ENCODE measurements at places on chromosomes 6 and 20.

- no peak for DNase-seq
These were observed 13.5 kb downstream of the TTBK1 start for GRCh38 chr6:43256670-43257366.

DNA sequence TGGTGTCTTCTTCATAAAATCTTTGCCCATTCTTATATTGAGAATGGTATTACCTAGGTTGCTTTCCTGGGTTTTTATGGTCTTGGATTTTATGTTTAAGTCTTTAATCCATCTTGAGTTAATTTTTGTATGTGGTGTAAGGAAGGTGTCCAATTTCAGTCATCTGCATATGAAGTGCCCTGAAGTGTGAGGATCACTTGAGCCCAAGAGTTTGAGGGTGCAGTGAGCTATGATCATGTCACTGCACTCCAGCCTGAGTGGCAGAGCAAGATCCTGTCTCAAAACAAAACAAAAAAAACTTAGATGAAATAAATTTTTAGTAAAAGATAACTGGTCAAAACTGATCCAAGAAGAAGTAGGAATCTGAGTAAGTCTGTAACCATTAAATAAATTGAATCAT, 215.4 kb downstream of the TBC1D7 start:
- no peak for DNase-seq

DNA sequence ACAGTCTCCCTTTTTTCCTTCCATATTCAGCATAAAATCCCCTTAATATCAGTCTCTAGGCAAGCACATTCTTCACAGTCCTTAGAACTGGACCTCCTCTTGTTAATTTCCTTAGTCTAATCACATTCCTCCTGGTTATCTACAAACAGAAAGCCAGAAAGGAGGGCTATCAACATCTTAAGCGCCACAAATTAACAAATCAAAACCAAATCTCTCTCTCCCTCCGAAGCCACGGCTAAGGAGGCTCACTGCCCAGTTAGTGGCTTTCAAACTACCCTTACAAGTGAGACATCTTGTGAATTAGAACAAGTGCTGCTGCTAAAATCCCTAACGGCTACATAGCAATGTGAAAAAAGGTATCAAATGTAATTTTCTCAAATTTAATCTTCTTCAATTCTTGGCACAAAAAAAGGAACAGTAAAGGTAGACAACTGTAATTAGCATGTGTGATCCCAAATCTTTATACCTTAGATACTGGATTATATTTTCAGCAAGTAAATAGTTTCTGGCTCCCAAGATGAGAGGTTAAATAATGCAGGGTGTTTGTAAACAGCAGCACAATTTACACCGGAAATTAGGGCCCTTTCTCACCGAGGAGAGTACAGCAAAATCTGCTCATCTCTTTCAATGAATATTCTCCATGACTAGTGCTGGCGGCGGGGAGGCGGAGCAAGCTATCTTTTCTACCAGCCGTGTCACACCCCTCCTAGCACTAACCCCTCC, 1.4 kb upstream of the TRIM39 start:
- DNase-seq = peak; percentile 39

- DNase-seq = no peak
These were observed 33.0 kb upstream of the GPR6 start for GRCh38 chr6:109945091-109945490.

GRCh38 chr6:111768431-111768770, 104.9 kb downstream of the FYN start:
- no peak for DNase-seq

- no peak for DNase-seq
These were observed 1.9 kb downstream of the MRPS26 start for GRCh38 chr20:3047486-3048419.

- no peak for DNase-seq
These were observed 463.0 kb upstream of the AGPAT4 start for GRCh38 chr6:161736781-161737292.

GRCh38 chr6:20875369-20875963, 341.2 kb downstream of the CDKAL1 start:
- DNase-seq = no peak

GRCh38 chr6:83707829-83708545, 914 bp downstream of the SNAP91 start:
- DNase-seq = no peak

- no peak for DNase-seq
These were observed 52.9 kb upstream of the FNDC1 start for GRCh38 chr6:159116343-159116742.

DNA sequence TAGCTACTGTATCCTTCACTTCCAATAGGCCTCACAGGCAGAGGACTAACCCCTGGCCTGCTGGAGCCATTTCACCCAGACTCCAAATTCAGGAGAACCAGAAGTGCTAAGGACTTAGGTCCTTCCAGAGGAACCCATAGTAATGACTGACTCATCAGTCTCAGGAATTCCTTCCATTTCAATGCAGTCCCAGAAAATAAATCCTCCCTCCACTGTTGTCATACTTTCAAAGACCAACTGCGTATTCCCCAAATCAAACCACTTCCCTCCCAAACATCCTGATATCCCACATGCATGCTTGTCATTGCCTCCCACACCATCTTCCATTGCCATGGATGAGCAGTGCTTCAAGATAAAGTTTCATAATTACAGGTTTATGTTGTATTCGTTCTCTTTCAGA, 31.8 kb upstream of the NT5E start:
- no peak for DNase-seq

GRCh38 chr20:5528719-5529256, 212.0 kb upstream of the PROKR2 start:
- no peak for DNase-seq

DNA sequence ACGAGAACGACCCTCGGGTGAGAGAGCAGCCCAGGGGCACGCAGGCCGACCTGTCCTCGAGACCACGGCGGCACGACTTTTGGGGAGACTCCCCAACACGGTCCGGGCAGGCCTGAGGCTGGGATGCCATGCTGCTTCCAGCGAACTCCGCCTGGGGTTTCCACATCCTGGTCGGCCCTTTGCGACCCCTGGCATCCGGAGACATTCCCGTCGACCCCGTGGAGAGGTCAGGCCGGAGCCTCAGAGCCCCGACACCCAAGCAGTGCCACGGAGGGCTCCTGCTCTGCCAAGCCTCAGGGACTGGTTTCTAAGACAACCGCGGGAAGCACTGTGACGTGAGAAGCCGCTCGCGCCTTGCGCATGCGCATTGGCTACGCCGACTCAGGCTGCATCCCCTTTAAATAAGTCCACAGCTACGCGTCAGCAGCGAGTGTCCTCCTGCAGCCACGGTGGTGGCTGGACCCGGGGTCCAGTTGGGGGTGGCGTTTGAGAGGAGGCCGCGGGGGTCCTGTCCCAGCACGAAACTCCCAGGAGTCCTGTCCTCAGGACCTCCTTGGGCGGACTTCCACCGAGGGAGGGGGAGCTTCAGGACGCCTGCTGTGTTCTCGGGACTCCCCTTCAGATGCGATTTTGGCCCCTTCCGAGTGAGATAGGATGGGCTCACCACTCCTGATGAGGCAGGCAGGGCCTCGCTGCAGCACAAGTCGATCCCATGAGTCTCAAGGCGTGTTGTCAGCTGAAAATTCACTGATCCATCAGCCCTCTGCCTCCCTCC, 1089.3 kb upstream of the DEFB115 start:
- DNase-seq = no peak

DNA sequence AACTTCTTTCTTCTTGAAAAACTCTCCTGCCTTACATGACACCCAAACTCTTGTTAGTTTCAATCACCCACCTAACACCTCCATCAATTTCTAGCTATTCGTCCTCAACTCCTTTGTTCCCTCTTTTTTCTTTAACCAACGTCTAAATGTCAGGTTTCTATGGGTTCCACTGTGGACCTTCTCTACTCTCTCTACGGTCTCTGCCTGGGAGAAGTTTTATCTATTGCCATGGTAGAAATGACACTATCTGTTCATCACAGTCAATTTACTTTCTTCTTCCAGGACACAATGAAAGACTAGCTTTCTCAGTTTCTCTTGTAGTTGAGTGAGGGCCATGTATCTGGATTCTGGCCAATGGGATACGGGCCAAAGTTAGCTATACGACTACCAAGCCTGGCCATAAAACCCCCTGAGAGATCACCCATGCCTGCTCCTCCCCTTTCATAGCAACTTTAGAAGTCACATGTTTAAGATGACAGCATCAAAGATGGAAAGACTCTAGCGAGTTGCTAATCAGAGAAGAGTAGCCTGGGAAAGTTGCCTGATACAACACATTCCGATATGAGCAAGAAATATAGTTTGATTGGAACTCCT, 17.9 kb downstream of the RNGTT start:
- DNase-seq = no peak

DNA sequence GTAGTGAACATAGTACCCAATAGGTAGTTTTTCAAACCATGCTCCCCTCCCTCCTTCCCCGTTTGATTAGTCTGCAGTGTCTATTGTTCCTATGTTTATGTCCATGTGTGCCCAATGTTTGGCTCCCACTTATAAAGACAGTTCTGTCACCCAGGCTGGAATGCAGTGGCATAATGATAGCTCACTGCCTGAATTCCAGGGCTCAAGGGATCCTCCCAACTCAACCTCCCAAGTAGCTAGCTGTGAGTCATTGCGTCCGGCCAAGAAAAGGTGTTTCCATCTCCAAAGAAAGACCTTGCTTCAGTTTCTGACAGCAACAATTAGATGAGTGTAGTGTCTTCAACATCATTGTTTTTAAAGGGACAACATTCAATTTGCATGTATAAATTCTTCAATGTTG, 131.1 kb upstream of the CEP162 start:
- DNase-seq = no peak

- DNase-seq = no peak
These were observed 41.6 kb upstream of the DSE start for GRCh38 chr6:116329156-116329555.

DNA sequence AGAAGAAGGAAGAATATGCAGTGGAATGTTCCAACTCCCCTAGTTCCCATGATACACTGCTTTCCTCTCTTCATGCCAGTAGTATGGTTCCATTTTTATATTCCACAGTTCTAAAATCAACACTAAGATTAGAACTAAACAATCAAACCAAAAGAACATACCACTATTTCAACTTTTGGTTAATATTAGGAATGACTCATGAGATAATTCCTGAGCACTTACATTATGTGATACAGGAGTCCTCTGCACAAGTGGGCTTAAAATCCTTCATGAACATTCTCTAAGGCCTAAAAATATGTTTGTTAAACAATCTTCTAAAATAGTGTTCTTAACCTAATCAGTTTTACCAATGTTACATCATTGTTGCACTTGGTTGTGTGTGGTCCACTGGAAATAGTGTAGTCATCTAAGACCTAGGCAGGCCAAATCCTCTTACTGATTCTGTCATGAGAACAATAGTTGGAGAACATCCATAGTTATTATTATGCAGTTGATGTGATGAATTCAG, 30.3 kb upstream of the RCAN2 start:
- DNase-seq = no peak

- no peak for DNase-seq
These were observed 35.2 kb downstream of the NDUFAF5 start for GRCh38 chr20:13819885-13820645.

GRCh38 chr6:40714143-40714542, 127.0 kb upstream of the LRFN2 start:
- no peak for DNase-seq

DNA sequence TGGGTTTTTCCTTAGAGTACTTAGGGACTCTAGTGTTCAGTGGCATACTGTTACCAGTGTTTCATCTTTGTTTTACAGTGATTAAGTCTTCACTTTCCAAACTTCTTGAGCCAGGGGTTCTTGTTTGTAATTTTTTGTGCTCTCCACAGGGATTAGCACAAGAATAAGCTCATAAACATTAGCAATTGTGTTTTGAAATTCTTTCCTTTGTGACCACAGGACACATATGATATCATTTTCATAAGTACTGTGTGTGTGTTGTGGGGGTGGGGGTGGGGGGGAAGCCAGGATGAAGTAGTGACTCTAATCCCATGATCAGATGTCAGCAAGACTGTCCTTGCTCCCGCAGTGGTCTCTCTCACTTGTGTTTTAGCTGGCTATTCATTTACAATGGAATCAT, 101.5 kb upstream of the SCP2D1 start:
- DNase-seq = no peak

DNA sequence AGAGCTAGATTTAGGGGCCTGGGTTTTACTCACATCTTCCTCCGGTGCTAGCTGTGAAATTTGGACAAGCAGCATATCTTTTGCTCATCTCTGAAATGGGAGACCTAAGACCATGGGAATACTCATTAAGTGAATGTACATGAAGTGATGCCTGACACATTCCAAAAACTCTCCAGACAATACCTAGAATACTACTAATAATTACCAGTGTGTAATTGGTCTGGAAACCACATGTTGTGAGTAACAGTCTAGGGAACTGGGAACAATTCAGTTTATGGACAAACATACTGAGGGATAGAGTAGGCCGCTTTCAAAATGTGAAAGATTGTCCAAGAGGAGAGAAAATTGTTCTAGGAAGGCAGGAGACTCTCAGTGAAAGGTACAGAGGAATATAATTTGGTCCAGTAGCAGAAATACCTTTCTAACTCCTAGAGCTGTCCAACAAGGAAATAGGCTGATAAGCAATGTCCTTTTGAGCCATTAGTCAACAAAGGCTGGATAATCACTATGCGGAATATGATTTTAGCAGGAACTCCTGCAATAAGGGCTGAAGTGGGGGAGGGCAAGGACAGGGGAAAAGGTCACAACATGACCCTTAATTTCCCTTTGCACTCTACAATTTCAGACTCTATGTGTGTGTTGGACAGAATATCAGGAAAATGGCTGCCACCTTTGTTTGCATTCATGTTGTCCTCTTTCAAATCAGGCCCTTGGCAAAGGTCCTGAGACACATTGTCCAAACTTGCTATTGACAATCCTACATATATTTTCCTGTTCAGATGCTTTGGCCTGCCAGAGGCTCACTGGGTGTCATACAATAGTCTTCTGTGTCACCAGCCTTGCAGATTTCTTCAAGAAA, 315.4 kb downstream of the PLCB1 start:
- no peak for DNase-seq

DNA sequence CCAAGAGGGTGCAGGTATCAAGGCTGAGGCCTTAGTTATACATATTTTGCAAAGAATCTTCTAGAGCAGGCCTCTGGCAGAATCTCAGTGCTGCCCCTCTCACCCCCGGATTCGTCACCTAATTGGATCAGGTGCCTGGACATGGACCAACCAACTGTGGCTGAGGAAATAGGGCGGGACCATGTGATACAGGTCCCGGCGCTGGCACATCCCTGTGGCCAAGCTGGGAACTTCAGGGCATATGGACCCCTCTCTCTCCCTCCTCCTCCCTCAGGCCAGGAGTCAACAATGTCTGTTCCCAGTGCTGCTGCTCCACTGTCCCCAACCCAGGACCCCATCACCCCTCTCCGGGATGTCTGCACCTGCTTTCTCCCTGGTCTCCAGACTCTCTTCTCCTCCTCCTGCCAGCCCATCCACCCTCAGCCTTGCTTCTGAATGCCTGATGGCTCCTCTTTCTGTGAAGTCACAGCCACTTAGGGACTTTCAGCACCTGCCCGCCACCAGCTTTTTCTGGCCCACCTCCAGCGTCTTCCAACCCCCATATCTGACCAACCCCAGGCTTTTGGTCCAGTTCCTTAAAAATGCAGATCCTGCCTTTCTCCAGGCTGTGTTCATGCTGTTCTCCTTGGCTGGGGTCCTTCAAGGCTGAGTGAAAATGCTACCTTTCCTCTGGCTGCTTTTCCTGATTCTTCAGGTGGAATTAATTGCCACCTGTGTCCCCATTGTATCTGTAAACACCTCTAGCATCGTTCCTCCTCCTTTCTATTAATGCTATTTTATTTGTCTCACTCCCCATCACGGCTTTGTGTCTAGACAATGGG, 19.0 kb upstream of the MLN start:
- DNase-seq = no peak

- no peak for DNase-seq
These were observed 6.9 kb upstream of the RBPJL start for GRCh38 chr20:45299786-45300185.

- no peak for DNase-seq
These were observed 37.9 kb upstream of the NEDD9 start for GRCh38 chr6:11270030-11271027.
